Activated T-helper 1 cell treated with anti-CD3 and anti-CD28 coated beads, Interleukin-12 subunit alpha, Interleukin-12 subunit beta, Interleukin-2, Interleukin-4 antibody, amounts not matched to agents 30 ng/mL and 10 ng/mL and 1 ng/mL, durations not matched to agents 14 hours and 24 hours and 36 hours (primary cell): ENCODE measurements at places on chromosomes 2 and 18. TPM values are rescaled to one million over a fixed set of nuclear protein-coding genes. Genes with fewer than 3 reads are reported as not detected.
A peak's percentile ranks its signal among the peaks of the same experiment; 100 is the strongest.

GRCh38 chr2:69608109-69608508, 35.4 kb downstream of the AAK1 start:
- DNase-seq, result no peak

DNA sequence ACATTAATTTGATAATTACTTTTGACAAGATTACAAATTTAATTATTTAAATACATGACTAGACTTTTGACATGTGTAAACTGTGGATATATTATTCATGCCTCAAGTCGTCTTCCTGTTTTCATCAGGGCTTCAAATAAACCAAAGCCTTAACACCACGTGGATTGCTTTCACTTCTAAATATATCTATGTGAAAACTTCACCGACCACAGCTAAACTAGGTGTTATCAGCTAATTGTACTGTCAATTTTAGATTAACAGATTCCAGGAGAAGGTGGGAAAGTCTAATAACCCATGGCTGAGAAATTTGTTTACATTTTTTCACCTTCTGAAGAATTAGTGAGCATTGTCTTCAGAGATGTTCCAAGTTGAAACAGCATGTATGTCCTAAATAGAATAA, 494.7 kb upstream of the FAM98A start:
- DNase-seq, result no peak

DNA sequence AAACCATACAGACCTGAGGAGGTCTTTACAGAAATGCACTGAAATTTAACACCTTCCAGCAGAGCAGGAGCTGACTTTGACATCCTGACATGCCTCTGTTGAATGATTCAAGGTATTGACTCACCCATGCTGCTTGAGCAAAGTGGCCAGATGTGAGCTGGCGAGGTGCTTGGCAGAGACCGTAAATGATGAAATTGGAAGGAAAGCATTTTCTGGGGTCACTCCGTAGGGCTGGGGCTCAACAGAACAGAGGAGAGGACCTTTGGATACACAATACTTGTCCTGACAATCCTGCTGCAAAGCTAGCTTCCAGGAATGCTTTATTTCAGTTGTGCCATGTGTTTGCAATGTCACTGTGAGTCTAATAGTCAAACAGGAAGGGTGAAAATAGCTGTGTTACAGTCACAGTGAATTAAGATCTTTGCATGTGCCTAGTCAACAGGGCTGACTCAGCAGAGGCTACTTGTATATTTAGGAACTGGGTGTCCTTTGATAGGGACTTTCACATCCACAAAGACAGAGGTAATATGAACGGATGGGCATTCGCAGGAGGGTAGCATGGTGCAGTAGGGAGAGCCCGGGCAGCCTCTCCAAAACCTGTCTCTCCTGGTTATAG, 31.6 kb upstream of the NCK2 start:
- no peak for DNase-seq

DNA sequence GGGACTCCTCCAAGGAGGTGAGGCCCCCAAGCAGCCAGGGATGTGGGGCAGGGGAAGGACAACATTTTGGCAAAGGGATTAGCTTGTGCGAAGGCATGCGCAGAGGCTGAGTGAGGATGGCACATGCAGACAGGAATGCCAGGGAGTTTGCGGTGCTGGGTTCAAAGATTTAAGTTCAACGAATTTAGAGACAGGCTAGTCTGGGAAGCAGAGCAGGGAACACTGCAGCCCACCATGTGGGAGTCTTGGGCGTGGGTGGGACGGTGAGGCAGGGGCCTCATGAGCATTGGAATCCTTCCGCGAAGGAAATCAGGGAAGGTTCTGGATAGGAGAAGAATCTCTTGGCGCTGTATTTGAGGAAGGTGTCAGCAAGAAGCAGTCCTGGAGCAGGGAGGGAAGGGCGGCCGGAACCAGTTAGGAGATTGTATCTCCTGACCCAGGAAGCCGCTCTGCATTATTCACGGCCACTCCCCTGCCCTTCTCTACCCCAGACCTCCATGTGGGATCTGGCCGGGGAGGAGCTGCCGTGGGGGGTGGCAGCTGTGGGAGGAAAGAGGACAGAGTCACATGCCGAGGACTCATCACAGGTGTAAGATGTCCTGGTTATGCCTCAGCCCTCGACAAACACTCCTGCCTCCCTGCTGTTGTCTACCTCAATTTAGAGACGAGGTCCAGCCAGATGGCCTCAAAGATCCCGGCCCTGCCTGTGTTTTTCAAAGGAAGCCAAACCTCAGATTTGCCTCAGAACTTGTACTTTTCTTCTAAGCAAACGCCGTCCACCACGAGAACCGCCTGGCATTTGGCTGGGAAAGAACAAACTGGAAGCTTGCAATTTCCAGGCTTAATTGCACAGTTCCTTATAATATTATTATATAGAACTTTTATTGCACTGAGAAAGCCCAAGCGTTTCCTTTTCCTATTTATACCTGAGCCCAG, 123.7 kb upstream of the SMAD2 start:
- DNase-seq, result no peak

- DNase-seq, result no peak
These were observed 3.8 kb downstream of the NT5C1B start for GRCh38 chr2:18585526-18585925.

DNA sequence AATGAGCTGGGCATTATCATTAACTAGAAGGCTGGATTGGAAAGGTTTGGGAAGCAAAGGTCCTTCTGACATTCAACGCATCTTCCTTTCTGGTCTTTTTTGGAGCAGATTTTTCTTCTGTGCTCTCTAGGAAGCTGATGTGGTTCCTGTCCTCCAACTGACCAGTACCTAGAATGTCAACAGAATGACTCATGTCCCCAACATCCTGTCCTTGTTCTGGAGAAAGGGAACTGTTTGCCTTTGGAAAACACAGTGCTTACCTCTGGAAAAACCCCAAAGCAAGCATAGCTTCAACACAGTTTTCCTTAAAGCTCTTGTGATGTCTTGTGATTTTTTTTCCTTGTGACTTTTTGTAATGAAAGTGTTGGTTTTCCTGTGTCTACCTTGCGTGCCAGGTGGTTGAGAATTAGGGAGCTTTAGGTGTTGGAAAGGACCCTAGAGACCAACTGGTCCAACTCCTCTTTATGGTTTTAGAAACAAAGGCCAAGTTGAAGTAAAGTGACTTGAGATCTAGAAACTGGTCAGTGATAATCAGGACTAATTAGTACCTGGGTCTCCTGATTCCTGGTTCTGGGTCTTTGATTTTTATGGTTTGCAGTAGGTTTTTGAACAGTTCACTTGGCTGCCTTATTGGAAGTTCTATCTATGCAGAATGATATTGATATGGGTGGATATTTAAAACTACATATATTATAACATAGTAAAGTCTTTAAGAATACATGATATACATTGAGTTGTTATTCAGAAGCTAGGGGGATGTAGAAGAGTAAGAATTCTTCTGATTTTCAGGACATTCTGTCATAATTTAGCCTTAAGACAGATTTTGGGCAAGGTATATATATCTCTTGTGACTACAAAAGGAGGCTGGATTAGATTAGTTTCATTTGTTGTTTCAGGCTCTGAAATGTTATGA, 70.5 kb downstream of the FMNL2 start:
- no peak for DNase-seq

GRCh38 chr18:58046093-58046793, 2.2 kb downstream of the NEDD4L start:
- DNase-seq, result no peak

Gene OTOS
- not detected in 2 replicates for total RNA-seq

Gene AKAIN1
- not detected in 2 replicates for total RNA-seq

GRCh38 chr2:39666491-39667101, 879 bp downstream of the TMEM178A start:
- no peak for DNase-seq

Gene APCDD1
- not detected in 2 replicates for total RNA-seq

DNA sequence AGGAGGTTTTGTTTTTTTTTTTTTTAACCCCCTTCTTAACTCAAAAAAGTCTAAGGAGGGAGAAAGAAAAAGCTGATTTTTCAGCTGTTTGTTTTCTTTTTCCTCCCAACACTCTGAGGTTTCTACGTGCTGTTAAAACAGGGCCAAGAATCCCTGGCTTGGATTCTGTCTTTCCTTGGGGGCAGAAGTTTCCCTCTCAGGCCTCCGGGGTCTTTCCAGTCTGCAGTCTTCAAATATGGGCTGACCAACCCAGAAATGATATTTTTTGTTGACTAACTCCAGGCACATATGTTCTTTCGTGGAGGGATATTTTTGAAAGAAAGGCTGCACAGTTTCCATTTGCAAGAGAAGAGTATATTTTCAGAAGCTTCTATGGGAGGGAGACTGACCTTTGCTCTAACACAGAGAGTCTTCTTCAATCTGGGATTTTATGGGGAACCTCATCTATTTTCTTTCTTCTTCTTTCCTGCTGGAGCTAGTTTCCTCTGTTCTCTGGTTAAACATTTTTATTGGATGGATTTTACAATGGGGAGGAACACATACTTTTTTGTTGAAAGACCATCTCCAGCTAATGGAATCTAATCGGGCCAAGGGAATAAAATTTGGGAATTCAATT, 93.3 kb upstream of the SPRED2 start:
- no peak for DNase-seq

Gene UGT1A4
- total RNA-seq, result not detected in 2 replicates

- DNase-seq, result peak; percentile 35
These were observed 141.9 kb downstream of the ANKRD44 start for GRCh38 chr2:197168705-197169104.

- no peak for DNase-seq
These were observed 71.8 kb upstream of the RAB12 start for GRCh38 chr18:8537400-8537799.

- DNase-seq, result no peak
These were observed 32.9 kb downstream of the HS1BP3 start for GRCh38 chr2:20617892-20618467.

Gene KYNU
- total RNA-seq, result not detected in 2 replicates
